ENCODE measurements at places on chromosomes 7 and 10.

GRCh38 chr10:22345301-22346095 is at the start of gene SPAG6:
SPAG6 (plus strand) TSS chr10:22345496; CDS start chr10:22345612, 116 bp downstream.
- no peak for DNase-seq

GRCh38 chr7:55476852-55477780 is 95.2 kb downstream of the VOPP1 start:
- DNase-seq = no peak

DNA sequence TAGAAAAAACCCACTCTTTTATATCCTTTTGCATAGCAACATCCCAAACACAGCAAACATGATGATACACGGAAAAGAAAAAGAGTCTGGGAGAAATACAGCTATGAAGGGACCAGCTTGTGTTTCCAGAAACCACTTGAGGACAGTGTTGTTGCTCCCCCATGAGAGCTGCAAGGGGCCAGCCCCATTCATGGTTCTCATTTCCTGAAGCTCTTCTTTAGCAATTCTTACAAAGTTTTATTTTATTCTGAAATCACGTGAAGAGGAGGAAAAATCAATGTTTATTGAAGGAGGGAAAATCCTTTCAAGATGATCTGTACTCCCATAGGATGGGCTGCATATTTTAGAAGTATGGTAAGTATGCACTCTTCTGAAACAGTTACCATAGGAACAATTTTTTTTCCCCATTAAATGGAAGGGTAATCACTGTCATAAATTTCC is 17.5 kb upstream of the PRTFDC1 start:
- DNase-seq = no peak

DNA sequence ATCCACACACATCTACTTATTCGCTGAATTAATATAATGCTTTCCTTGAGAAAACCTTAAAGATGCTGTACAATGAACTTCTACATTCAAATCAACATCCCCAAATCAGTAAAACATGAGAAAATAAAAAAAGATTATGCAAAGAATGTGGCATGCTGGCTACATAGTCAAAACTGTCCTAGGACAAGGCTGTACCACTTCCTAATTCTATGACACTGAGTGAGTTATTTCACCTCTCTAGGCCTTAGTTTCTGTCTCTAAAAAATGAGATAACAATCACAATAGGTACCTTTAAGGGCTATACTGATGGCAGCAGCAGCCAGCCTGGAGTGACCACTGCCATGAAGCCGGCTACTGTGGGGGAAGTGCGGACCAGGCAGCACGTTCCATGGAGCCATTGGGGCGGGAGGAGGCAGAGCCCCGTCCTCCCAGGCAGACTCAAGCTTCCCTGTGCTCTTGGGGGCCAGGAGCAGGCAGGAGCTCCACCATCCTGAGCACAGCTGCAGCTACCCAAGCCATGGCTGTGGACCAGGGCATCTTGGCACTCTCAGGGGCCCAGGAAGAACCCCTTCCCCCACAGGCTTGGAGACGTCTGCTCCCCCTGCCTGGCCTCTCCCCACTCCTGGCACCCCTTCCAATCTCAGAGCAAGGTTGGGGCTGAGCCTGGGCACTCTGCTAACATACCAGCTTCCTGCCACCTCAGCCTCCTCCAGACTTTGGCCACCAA is 110.2 kb downstream of the ELAPOR2 start:
- no peak for DNase-seq

- DNase-seq = no peak
Measured at GRCh38 chr7:17269341-17270221, 28.9 kb upstream of the AHR start.

- no peak for DNase-seq
Measured at GRCh38 chr10:130141460-130141859, 5.3 kb downstream of the GLRX3 start.

DNA sequence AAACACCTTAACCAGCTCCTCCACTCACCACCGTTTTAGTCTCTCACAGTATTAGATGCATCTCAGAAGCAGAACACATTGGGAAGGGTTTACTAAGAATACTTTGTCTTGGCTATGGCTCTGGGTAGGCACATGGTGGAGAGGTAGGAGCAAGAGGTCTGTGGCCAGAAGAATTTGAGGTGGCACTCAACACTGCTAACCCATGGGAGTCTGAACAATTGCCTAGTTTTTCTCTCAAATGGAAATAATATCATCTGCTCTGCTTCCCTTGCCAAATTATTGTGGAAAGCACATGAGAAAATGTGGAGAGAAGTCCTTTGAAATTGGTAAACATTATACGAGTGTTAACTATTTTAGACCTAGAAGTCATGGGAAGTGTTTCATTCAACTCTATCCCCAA is 214.3 kb downstream of the SKAP2 start:
- no peak for DNase-seq

- DNase-seq = no peak
Measured at GRCh38 chr7:117091721-117092120, 138.4 kb downstream of the ST7 start.

DNA sequence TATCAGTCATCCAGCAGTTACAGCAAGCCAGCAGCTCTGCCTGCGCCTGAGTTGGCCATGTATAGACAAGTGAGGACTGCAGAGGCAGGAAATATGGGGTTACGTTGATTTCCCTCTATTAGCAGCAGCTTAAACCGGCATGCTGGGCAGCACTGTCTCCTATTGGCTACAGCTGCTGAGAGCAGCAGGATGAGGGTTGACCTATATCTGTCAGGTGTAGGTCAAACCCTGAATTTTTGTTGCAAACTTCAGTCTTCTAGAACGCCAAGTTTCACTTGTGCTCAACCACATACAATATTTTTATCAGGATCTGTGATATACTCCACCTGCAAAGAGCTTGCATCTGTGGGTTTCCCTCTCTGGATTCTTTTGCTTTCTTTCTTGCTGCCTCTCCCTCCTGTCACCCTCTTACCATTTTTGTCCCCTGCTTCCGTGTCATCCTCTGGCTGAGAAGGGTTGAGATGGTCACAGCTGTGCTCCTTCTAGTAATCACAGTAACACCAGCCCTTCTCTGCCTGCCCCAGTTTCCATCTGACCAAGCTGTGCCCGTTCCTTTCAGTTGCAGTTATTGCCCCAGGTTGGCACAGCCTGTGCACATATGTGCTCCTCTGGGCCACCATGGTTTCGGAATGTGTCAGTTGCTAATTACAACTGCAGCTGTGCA is 23.8 kb upstream of the GLCCI1 start:
- no peak for DNase-seq

DNA sequence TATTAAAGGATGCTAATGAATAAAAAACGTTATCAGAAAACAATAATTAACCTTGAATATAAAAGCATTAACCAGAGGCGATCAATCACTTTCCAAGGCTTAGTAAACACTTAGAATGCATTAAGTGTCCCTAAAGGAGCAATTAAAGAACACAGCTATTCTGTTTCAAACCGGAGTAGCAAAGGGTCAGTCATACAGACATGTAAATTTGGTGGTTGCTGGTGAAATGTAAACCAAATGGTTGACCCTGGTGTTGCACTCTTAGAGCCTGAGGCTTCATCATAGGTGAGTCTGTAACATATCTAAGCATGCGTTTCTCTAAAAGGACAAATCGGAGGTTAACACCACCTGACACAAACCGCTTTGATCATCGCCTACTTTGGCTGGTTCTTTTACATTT is 1280.1 kb downstream of the TYW1 start:
- DNase-seq = no peak

DNA sequence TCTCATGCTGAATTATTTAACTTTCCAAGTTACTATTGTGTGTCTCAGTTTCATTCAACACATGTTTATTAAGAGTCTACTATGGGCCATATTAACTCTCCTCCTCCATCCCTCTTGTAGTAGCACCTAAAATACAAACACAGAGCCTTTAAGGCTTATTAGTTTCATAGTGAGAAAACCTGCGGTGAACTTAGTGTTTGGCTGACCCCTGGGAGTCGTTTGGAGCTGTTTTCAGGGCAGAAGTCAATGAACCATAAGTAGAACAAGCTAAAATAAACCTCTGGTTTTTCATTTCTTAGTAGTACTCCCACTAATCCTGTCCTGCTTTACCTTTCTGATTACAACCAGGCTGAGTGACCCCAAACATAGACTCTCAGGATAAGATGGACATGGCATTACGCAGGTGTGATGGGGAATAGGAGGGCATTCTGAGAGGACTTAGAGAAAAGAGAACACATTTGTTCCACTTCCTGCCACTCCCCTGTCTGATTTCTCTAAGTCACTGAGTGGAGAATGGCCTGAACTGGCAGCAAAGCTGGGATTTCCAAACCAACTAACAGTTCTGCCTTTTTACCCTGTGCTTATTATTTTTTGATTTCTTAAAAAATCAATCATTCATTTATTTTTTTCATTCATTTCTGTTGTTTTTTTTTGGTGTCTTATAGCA is 74.5 kb downstream of the LRMDA start:
- no peak for DNase-seq

DNA sequence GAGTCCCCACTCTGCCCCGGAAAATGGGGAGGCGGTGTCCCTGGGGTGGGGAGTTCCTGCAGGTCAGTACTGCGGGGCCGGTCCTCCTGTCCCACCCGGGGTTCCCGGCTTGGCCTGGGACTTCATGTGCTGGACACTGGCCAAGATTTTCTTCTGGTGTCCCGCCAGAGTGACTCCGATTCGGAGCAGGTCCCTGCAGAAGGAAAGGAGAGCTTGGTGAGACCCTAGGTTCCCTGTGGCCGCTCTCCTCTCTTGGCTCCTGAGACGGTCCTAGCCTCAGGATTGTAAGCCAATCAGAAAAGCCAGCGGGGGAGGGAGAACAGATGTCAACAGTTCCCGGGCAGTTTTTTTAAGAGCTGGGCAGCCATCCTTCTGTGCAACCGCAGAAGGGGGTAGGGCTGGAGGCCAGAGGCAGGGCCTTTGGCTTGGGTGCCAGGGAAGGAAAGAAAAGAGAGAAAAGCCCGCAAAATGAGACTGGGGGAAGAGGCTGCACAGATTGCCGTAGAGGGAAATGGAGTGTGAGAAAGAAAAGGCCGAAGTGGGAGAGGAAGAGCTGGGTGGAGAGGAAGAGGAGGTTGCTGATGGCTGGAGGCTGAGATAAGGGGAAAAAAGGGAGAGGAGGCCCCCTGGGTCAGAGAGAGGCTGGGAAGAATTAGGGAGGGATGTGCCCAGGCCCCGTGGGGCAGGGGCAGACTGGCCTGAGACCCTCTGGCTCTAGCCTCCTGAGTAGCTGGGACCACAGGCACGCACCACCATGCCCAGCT is 23.7 kb downstream of the EPHB4 start:
- DNase-seq = peak; percentile 62

DNA sequence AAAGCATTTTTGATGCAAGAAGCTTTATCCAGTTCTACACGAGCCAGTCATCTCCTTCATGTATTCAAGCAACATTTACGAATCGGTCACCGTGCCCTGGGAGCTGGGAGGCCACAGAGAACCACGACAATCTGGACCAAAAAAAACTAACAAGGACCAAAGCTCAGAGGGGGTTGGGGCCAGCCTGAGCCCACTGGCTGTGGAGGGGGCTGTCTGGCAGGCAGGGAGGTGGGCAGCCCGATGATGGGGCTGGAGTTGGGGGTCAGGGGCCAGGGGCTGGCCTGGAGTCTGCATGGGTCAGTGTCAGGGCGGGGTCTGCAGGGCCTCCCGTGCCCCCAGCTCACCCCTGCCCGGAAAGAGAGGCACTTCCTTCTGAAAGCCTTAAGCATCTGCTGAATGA is 12.5 kb upstream of the GRIFIN start:
- no peak for DNase-seq

- no peak for DNase-seq
Measured at GRCh38 chr7:48634116-48634632, 290.2 kb upstream of the CDC14C start.

- DNase-seq = no peak
Measured at GRCh38 chr10:51596695-51597094, 102.7 kb downstream of the CSTF2T start.

DNA sequence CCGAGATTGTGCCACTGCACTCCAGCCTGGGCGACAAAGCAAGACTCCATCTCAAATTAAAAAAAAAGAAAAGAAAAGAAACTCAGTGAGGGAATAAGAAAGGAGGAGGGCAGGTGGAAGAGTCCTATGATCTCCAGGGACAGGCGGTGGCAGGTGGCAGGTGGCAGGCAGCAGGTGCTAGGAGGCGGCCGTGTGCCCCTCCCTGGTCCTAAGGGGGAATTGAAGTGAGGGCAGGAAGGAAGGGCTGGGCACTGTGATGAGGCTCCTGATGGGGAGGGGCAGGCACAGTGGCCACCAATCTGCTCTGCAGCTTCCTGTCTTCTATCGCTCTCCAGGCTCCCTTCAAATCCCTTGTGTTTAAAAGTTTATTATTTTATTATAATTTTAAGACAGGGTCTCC is 41.2 kb upstream of the UBE3C start:
- no peak for DNase-seq

DNA sequence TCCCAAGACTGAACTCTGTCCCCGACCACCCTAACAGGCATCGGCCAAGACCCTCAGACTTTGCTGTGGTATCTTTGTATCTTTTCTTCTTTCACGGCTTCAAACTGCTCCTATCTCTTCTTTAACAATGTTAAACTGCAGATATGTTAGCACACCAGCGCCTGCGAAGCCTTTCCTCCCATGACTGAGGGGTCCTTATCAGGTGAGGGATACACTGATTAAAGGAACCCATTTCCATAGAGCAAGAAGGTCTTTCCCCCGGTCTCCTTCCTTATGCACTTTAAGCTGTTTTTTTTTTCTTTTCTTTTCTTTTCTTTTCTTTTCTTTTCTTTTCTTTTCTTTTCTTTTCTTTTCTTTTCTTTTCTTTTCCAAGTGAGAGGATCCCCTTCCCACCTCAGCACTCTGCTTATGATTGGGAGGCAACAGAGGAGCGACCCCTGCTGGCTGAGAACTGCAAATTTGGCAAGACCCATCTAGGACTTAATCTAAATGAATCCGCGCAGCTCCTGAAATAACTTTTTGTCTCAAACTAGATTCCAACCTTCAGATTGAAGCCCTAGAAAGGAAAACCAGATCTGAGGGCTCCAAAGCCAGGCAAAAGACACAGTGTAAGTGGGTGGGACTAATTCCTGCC is 109.9 kb downstream of the ITGB8 start:
- DNase-seq = no peak

DNA sequence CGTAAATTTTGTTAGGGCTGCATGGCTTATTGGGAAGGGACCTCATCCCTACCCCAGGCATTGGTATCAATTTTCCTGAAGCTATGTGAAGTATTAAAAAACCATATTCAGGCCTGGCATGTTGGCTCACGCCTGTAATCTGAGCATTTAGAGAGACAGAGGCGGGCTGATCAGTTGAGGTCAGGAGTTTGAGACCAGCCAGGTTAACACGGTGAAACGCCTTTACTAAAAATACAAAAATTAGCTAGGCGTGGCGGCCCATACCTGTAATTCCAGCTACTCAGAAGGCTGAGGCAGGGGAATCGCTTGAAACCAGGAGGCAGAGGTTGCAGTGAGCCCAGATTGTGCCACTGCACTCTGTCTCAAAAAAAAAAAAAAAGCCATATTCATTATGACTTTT is 7.1 kb downstream of the TASOR2 start:
- no peak for DNase-seq

Data from right renal cortex interstitium (tissue), 3 donors.